ENCODE measurements at places on chromosomes 6 and 20.

DNA sequence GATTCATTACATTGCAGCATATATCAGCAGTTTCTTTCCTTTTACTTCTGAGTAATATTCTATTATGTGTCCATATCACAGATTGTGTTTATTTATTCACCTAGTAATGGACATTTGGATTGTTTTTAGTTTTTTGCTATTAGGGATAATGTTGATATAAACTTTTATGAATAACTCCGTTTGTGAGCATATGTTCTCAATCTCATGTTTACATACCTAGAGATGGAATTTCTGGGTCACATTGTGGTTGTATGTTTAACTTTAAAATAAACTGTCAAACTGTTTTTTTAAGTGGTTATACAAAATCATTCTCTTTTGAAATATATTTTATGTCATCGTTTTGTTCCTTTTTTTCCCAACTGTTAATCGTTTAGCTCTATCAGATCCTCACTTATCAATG, 311.6 kb downstream of the MMUT start:
- no peak for DNase-seq

GRCh38 chr6:111803371-111803770, 69.9 kb downstream of the FYN start:
- no peak for DNase-seq

DNA sequence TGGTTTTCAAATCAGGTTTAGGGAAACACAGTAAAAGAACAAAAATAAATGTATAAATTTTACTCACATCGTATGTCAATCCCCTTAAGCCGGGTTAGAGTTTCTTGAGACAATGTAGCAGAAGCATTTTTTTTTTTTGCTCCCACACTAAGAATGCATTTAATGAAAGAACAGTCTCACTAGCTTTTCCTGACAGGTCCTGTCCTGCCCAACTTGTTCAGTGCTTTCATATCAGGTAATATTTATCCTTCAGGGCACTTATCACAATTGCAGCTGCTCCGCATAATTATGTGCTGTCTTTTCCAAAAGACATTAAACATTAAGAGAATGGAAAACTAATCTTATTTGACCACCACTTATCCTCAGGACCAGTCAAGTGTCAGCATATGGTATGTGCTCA, 632.0 kb downstream of the HTR1B start:
- no peak for DNase-seq

- no peak for DNase-seq
These were observed 104.0 kb upstream of the HMGN3 start for GRCh38 chr6:79338493-79338892.

GRCh38 chr6:140475086-140475485, 1100.6 kb upstream of the CITED2 start:
- DNase-seq: no peak

DNA sequence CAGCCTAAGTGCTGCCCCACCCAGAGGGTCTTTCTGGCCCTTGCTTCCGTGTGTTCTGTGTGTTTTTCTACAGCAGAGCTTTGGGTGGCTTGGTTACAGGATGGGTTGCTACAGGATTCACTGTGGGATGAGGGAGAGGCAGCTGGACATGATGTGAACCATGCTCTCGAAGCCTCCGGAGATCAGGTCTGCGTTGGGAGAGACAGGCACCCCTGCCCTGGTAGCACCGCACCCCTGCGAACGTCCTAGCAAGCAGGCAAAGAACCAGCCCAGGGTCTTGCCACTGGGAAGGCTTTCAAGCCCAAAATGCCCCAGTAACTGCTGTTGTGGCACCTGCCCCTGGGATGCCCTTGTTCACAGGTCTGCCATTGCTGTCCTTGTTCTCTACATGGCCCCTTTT, 66.4 kb downstream of the IGF2R start:
- DNase-seq: no peak

All from dorsolateral prefrontal cortex (tissue), 122 donors.